Stimulated activated CD8-positive, alpha-beta memory T cell treated with anti-CD3 and anti-CD28 coated beads, Interleukin-4, amount 100 ng/mL, for 1 hour (primary cell): ENCODE measurements at places on chromosomes 12 and 14.
A peak's percentile ranks its signal among the peaks of the same experiment; 100 is the strongest.

- no peak for DNase-seq
Observed at GRCh38 chr12:31714406-31715271, 14.2 kb downstream of the AMN1 start.

DNA sequence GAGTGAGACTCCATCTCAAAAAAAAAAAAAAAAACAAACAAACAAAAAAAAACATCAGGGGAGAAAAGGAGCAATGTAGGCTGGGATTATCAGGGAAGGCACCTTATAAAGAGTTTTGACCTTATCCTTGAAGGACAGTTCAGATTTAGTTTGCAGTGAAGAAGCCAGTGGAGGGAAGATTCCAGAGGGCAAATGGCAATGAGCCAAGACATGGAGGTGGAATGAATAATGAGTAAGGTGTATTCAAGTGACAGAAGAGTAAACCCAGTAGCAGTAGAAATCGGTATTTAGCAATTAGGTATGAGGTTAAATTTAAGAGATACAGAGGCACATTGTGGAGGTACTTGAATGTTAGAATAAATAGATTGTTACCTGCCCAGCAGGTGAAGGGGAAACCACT lies 2.2 kb upstream of the DUSP16 start:
- DNase-seq: no peak

GRCh38 chr14:26597071-26597588 lies 703 bp downstream of the NOVA1 start:
- DNase-seq: no peak

- DNase-seq: no peak
Observed at GRCh38 chr12:64780132-64780530, 20.9 kb upstream of the GNS start.

DNA sequence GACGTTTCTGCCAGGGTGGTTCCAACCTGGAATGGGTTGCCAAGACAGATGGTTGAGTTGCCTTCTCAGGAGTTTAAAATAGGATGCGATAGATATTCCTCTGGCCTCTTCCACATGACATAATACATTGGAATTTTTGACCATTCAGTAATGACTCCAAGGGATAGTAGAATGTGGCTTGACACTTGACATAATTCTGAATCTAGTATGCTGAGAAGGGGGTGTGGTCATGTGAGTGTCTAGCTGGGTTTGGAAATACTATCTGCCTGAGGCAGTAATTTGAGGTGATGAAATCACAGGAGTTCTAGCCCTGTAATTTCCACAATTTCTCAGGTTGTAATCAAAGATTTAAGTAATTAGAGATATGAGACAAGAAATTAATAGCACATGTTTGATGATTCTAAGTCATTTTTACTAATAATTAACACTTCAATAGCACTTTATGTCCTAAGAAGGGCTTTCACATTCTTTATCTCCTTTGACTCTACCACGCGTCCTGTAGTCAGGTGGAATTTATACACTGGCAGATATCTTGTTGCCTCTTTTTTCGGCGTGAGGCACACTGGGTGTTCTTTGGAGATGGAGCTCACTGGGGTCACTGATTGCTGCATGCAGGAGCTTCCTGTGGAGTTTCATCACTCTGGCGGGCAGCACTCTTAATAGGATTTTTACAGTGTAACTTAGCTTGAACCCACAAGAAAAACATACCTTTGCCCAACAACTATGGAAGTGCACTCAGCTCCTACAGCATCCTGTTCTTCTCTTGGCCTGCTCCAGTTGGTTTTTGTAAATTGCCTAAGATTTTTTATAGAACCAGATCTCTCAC lies 3.2 kb upstream of the AMIGO2 start:
- DNase-seq: no peak

DNA sequence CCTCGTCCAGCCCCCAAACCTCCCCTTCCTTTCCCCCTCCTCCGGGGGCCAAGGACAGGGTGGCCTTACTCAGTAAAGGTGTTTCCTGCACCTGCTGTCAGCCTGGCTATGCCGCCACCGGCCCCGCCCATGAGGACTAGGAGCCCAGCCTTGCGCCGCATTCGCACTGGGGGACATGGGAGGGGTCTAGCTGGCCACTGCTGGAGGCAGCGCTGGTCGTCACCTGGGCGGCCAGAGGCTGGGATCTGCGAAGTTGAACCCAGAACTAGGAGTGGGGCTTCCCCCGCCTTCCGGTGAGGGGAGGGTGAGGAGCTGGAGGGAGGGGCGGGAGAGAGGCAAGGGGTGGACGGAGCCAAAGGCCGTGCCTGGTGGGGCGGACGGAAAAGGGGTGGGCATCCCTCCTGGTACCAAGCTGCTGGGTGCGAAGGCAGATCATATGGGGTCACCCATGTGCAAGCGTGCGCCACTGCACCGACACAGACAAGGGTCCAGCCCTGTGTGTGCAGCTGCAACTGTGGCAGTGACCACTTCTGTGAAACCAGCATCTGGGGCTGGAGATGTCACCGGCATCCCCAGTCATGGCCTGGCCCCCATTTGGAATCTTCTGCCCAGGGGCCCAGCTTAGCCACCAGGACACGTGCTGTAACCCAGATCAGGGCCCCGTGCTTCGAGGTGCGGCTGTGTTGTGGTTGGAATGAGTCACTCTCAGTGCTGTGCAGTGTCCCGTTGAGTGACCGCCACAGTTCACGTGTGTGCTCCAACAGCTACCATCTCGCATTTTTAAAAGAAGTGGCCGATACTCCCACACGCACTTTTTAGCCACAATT lies 8.5 kb downstream of the AMN start:
- DNase-seq: no peak

GRCh38 chr12:76029982-76030340 lies 1.6 kb downstream of the PHLDA1 start:
- DNase-seq: no peak

DNA sequence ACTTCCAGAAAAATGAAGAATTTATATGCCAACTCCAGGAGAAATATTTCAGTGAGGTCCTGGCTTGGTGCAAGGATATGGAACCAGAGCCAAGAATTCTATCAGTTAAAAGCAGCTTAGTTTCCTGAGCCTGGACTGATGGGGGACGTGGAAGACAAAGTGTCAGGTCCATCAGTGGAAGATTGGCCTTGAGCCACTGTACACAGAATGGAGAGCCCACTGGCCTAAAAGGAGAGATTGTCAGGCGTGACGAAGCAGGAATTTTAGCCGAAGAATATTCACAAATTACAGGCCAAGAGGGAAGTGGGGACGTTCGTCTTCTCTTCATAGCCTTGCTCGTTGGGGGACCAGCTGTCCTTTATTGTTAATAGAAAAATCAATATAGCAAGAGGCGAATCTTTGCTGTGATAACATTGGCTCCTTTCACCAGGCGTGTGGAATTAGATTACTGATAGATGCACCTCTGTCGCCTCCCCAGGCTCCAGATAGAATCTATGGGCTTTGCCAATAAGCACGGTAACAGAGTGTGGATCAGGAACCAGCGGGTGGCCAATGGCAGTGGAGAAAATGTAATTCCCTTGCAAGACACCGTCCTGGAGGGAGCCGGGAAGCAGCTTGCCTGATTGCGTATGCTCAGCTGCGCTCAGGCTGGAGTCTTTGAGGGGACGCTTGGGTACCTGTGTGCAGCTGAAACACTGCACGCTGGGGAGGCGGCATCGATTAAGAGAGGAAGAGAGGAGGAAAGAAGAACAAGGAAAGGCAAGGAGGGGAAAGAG lies 56.4 kb downstream of the TMEM132C start:
- no peak for DNase-seq

GRCh38 chr12:132672116-132672515 lies 15.0 kb downstream of the POLE start:
- DNase-seq: no peak

DNA sequence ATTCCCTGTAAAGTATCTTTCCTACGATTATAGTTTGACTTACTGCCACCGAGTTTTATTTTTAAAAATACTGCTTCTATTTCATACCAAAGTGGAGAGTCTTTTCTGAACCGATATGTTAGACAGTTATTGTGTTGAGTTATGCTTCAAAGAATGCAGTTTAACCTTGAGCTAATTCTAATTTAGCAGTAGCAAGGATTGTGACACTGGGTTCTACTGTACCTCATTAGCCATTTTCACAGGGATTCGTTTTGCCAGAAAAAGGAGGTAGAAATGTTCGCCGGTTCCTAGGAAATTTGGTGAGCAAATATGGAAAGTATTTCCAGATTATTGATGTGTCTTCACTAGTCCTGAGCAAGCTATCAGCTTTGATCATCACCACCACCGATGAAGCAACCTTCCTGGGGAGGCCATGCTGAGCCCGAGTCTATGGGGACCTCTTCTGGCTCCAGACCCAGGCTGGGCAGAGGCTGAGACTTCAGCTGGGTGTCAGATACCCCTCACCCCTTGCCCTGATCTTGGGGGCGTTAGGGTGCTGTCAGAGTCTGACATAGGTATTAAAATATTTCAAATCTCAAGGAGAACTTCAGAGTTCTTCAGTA lies 13.6 kb downstream of the GLRX5 start:
- no peak for DNase-seq

DNA sequence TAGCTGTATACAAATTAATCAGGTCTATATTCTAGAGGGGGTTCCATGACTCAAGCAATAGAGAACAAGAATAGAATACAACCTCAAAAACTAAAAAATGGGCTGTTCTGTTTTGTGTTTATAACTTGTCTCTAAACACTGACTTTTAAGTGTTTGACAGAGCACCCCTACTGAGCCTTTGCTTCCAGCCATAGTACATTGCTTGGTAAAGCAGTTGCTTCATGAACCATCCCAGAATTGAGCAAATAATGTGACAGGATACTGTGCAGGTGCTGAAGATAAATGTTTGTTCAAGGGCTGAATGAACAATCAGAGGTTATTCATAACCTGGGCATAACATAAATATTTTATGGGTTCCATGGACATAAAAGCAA lies 11.5 kb downstream of the SPTSSA start:
- no peak for DNase-seq

GRCh38 chr12:93526786-93527428 lies 45.6 kb upstream of the SOCS2 start:
- DNase-seq: no peak

- no peak for DNase-seq
Observed at GRCh38 chr14:85762526-85762925, 232.6 kb downstream of the FLRT2 start.

DNA sequence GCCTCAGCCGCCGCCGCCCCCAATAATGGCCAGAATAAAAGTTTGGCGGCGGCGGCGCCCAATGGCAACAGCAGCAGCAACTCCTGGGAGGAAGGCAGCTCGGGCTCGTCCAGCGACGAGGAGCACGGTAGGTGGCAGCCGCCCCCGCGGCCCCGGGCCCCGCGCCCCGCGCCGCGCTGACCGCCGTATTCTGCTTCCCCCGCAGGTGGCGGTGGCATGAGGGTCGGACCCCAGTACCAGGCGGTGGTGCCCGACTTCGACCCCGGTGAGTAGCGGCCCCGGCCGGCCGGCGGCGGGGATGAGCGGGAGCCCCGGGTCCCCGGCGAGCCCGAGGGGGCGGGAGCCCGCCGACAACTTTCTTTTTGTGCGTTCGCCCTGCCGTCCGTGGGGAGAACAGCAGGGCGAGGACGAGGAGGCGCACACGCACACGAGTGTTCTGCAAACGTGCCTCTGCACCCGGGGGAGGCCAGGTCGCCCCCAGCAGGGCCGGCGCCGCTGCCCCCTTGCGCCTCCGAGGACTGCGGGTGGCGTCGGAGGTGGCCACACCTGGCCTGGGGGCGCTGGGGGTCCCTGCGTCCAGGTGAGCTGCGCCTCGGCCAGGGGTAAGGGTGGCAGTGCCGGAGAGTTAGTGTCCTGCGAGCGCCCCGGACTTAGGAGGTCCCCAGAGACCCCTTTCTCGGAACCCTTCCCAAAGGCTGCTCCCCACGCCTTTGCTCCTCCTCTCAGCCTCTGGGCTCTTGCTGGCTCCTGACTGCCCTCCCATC lies 794 bp downstream of the RCOR1 start:
- DNase-seq: peak; percentile 11

GRCh38 chr14:74240794-74241651 lies 1.8 kb downstream of the VSX2 start:
- no peak for DNase-seq

GRCh38 chr14:89881839-89882238 lies 72.7 kb downstream of the EFCAB11 start:
- DNase-seq: no peak

- DNase-seq: no peak
Observed at GRCh38 chr14:66143387-66144112, 342.6 kb upstream of the CCDC196 start.

- no peak for DNase-seq
Observed at GRCh38 chr12:54038284-54038870, 5.5 kb downstream of the HOXC5 start.

DNA sequence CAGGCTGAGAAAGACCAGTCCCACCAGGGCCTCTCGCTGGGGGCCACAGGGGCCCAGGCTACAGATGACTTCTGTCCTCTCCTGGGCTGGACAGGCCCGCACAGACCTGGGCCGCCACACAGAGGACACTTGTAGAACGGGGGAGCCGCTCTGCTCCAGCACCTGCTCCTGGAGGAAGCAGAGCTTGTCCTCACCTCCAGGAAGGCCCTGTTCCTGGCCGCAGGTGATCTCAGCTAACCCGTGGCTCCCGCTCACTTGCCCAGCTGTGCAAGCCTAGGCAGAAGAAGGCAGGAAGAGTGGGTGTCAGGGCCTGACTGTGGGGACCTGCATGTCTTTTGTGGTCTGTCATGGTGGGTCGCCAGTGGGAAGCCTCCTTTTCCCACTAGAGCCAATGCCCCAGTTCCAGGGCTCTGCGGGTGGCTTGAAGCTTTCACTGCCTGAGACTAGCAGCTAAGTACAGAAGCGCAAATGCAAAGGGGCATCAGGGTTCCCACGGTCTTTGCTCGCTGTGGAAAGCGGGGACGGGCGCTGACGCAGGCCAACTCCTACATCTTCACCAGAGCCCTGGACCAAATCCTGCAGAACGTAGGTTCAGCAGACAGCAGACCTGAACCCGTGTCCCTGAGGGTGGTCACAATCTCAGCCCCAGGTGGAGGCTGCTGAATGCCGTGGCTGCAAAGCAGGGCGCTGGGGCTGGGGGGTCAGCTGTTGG lies 8.8 kb upstream of the CEP170B start:
- DNase-seq: no peak

- DNase-seq: no peak
Observed at GRCh38 chr12:130288206-130288605, 49.5 kb upstream of the PIWIL1 start.

GRCh38 chr14:68645371-68645770 lies 147.5 kb downstream of the ZFP36L1 start:
- no peak for DNase-seq

- no peak for DNase-seq
Observed at GRCh38 chr12:12880537-12880936, 10.8 kb upstream of the GPRC5A start.

- no peak for DNase-seq
Observed at GRCh38 chr12:75065482-75065881, 144.2 kb downstream of the KCNC2 start.

GRCh38 chr14:77278461-77279230 lies 7.6 kb upstream of the NGB start:
- no peak for DNase-seq

DNA sequence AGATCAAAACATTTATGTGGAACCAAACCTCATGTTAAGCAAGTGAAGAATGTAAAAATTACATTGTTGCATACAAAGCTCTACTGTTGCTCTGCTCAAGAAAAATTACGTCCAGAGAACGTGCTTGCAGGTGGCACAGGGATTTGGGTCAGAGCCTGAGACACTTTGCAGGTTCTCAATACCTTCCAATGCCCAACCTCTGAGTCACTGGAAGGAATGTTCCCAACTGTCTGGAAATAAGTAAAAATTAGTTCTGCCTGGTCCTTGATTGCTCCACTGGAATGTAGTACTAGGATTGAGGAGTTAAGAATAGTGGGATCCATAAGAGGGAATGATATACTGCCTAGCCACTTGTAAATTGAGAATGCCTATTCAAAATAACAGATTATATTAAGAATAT lies 2.8 kb upstream of the IFNG start:
- no peak for DNase-seq
